ENCODE measurements at places on chromosomes 4 and X. TPM values are rescaled to one million over a fixed set of nuclear protein-coding genes. Genes with fewer than 3 reads are reported as not detected.

MUC7 gene
- total RNA-seq: not detected

GRCh38 chr4:10366628-10367027 is 90.6 kb downstream of the ZNF518B start:
- no peak for DNase-seq

PRR32 gene
- total RNA-seq: 1.5 TPM

GRCh38 chr4:109608879-109609278 is 48.8 kb downstream of the MCUB start:
- DNase-seq: no peak

DNA sequence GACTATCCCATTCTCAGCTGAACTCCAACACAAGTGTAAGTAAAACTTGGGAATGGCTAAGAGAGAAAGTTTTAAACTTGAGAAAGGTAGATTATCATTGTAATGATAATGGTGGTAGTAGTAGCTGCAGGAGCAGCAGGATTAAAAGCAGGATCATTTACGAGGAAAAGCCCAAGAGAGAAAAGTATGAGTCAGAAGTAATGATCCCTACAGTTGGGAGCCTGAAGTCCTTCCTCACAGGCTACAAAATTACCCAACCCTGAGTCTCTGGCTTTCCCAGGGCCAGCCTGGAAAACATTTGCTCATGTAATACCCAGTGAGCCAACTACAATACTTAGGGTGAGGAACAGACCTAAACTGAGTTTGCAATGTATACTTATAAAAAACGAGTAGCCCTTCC is 4.4 kb upstream of the PRDM8 start:
- no peak for DNase-seq

DNA sequence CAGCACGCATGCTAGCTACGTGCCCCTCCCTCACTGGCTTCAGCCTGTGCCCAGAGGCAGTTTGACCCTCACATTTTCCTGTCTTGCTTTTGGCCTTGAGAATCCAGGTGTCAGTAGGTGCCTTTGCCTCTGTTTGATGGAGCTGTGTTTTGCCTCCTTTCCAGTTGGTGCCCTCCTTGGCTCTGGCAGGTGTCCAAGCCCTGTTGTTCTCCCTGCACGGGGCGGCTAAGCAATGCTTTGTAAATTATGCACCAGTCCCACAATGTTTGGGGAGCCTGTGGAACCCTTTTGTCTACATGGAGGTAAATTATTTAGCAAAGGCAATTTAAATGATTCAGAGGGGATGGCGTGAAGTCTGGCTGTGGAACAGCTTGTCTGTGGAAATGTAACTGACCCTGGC is 202.9 kb upstream of the BOD1L1 start:
- no peak for DNase-seq

DNA sequence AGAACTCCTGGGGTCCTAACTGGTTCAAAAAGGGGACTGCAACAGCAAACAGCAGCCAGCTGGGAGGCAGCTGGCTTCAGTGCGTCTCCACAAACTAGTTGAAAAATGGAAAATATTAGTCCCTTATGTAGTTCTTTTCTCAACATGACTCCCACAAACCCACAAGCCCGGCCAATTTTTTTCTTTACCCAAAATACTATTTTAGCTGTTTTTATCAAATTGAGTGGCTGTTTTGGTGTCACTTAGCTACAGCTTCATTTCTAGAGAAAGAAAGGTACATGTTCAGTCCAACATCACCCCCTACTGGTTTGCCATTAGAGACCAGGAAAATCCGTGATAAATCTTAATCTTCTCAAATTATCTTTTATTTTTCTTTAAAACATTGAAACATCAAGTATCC is 97.2 kb downstream of the GUCY2F start:
- DNase-seq: no peak

PCDH18 gene
- total RNA-seq: 8.5 TPM

- no peak for DNase-seq
These were observed 79.2 kb upstream of the DKK2 start for GRCh38 chr4:107115185-107115847.

GRCh38 chr4:1090036-1090435 is 23.3 kb downstream of the RNF212 start:
- no peak for DNase-seq

RHOXF1 gene
- total RNA-seq: not detected

SLC26A1 gene
- total RNA-seq: not detected

DNA sequence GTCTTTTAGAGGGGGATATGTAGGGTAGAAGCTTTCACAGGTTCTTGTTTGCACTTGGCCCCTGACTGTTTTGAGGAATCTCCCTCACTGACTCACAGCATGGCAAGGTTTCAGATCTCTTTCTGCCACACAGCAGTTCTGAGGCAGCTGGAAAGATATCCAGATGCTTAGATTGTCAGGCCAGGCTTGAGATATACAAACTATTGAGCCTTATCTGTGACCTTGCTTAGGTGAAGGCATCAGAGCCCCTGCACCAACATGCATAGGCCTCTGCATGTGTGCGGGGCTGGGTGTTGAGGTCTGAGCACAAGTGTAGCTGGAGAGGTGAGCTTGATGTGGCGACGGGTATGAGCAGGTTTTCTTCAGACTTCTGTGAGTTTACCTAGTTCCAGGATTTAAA is 80.9 kb upstream of the MSANTD1 start:
- DNase-seq: no peak

Data from heart left ventricle (tissue), 16 donors.